ENCODE measurements at places on chromosomes 5 and 9. TPM values are rescaled to one million over a fixed set of nuclear protein-coding genes. Genes with fewer than 3 reads are reported as not detected.
A peak's percentile ranks its signal among the peaks of the same experiment; 100 is the strongest.

AQP7 gene
- polyA plus RNA-seq, result 18.7 TPM

TRPM3 gene
- 2.5 TPM for polyA plus RNA-seq

LPAR1 gene
- 7.4 TPM for polyA plus RNA-seq

NIPAL4 gene
- polyA plus RNA-seq, result not detected

SPATA31A3 gene
- polyA plus RNA-seq, result not detected

KIF24 gene
- polyA plus RNA-seq, result 0.27 TPM

EXOSC2 gene
- 6.0 TPM for polyA plus RNA-seq

DNA sequence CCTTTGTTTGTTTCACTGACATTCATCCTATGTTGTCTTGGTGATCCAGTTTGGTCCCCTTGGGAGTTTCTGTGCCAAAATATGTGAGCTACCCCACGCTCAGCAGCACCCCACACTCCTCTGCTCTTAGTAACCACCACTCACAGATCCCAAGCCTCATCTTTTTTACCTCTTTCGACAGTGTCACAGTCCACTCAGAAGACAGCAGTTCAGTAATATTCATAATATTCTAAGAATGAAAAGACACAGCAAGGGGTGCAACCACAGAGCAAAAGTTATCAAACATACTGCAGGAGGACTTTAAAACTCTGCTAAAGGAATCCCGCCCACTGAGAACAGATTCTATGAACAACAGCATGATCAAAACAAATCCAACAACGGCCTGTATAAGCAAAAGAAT lies 28.2 kb downstream of the RNF130 start:
- DNase-seq, result no peak

DNA sequence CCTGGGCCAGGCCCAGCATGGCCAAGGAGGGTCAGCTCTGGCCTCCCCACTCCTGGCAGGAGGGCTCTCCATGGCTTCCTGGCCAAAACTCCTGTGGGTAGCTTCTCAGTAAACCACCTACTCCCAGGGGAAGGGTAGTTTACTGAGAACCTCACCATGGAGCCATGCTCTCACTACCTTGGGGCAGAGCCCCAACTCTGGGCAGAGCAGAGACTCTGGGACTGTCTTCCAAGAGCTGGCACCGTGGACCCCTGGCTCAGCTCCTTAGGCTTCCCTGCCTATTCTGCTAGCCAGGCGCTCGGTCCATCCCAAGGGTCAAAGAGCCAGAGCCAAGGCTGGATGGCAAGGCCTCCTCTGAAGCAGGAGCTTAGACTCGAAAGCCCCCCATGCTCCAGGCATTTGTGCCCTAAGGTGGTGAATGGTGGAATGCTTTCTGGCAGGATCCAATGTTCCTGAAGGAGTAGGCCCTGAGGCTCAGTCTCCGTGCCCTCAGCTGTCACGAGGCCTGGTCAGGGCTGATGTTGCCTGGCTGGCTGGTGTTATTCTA lies 19.6 kb downstream of the TCF7 start:
- no peak for DNase-seq

GRCh38 chr9:33014665-33015014 lies 10.4 kb upstream of the DNAJA1 start:
- DNase-seq, result no peak

DNA sequence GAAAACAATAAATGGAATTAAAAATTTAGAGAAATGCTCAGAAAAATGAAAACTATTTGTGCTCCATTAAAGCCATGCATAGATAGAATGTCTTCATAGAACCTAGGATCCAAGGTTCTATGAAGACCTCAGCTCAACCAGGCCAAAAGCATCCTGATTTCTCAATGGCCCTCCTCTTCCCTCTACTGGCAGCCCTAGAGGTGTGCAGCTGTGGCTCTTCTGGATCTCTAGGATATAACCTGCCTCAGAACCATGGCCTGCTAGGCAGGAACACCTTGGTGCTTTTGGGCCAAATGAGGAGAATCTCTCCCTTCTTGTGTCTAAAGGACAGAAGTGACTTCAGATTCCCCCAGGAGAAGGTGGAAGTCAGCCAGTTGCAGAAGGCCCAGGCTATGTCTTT lies 15.1 kb downstream of the IFNA1 start:
- DNase-seq, result peak; percentile 21

DNA sequence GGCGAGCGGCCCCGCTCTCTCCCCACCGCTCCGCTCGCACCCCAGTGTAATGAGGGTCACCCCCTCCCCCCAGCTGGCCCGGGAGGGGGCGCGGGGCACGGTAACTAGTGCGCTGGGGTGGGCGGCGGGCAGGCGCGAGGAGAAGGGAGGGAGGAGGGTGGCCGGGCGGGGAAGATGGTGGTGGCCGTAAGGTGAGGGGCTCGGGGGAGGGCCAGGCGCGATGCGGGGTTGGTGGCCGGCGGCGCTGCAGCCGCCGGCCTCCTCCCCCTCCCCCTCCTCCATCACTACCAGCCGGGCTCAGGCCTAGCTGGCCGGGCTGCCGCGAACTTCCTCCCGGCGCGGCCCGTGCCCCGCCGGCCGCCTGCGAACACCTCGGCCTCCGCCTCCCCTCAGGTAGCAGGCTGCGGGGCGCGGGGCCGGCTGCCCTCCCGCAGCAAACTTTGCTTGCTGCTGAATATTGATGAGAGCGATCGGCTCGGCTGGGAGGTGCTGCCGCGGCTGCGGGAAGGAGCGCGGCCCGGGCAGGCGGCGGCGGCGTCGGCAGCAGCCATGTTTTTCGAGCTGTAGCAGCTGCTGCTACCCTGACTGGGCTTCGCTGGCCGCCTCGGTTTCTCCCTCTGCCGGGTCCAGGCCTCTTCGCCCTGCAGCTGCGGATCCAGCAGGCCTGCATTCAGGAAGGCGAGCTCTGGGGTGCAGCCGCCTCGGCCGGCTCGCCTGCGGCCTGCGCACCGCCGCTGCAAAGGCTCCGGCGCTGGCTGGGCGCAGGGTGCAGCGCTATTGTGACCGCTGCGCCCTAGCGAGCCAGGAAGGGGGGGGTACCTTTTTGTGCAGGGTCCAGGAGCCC lies 502 bp downstream of the NSD1 start:
- DNase-seq, result peak; percentile 90
